Activated naive CD8-positive, alpha-beta T cell treated with anti-CD3 and anti-CD28 coated beads, Interleukin-2, amount 50 U/mL, for 16 hours (primary cell): ENCODE measurements at places on chromosomes 13 and 19.

DNA sequence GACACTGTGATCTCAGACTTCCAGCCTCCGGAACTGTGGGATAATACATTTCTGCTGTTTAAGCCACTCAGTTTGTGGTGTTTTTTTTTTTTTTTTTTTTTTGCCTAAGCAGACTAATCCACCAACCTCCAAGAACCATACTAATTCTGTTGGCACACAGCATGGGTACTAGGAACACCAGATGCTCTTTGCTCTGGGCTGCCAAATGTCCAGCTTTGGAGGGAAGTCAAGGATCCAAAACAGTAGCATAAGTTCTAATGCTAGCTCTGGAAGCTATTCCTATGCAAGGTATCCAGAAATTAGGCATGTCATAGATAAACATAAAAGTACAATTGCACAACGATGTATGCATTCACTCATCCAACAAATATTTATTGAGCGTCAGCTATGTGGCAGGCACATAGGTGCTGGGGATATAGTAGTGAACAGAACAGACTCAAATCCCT, 64.5 kb upstream of the WDFY2 start:
- DNase-seq, result no peak

DNA sequence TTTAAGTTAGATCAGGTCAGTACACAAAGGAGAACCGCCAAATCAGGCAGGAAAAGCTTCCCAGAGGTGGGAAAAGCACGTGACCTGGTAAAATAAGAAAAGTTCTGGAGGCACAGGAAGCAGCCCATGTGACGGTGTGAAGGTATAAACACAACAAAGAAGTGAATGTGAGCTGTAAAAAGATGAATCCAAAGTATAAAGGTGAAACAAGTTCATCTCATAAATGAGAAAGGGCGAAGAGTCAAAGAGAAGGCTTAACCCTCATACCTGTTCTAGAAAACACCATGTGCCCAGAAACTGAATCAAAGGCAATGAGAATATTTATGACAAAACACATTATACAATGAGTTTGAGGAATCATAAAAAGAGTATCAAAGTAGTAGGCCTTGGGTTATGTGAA, 47.0 kb downstream of the USP12 start:
- no peak for DNase-seq

- DNase-seq, result no peak
Observed at GRCh38 chr13:103539265-103539664, 473.0 kb upstream of the SLC10A2 start.

DNA sequence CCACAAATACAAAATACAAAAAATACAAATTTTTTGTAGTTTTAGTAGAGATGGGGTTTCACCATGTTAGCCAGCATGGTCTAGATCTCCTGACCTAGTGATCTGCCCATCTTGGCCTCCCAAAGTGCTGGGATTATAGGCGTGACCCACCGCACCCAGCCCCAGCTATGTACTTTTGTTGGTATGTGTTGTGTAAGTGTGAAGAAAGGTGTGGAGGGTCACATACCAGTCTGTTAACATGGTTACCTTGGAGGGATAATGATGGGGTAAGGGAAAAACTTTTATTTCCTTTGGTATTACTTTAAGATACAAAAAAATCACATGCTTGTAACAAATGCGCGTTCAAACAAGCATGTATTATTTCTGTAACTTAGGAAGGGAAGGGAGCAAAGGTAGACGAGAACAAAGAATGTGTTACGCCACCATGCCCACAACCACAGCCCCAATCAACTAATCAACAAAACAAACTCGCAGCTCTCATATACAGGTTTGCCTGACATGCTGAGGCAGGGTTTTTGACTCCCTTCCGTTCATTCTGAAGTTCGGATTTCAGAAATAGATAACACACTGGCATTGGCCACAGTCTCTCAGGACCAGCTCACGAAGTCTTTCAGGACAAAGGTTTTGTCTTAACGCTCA, 13.5 kb upstream of the VWA8 start:
- no peak for DNase-seq

DNA sequence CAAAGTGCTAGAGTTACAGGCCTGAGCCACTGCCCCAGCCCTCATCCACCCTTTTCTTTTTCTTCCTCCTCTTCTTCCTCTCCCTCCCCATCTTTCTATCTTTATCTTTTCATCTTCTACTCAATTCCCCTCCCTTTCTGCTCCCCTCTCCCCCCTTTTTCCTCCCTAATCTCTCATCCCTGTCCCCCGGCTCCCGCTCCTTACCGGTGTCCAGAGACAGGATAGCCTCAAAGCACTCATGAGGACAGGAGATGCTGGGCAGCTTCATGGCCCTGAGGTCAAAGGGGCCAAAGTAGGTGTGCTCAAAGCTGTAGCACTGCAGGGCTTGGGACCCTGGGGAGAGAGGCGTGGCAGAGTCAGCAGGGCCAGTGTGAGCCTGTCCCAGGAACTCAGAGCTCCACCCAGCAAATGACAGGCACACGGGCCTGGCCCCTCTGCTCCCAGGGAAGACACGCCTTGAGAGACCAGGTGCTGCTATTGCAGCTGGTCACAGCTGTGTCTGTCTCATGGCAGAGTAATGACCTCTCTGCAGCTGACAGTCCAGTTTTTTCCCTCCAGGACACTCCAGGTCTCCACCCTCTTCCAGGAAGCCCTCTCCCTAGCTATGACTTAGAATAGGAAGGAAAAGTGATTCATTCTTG, 2.6 kb downstream of the LYPD5 start:
- DNase-seq, result no peak

- DNase-seq, result no peak
Observed at GRCh38 chr19:18349524-18350128, 9.2 kb downstream of the PGPEP1 start.

DNA sequence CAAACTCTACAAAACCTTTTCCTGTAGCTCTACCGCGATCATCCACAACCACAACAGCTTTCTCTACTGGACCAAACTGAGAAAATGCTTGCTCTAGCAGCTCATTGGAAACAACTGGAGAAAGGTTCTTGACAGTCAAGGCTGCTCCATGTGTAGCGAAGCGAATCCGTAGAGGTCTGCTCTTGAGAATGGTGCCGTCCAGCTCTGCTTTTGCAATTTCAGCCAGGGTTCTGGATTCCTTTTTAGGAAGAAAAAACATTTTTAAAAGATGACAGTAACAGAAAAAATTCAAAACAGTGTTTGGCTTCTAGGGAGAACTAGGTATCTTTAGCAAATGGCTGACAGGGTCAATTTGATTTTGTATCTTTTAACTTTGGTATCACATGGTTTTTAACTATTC, 10.4 kb downstream of the PSPC1 start:
- DNase-seq, result no peak

DNA sequence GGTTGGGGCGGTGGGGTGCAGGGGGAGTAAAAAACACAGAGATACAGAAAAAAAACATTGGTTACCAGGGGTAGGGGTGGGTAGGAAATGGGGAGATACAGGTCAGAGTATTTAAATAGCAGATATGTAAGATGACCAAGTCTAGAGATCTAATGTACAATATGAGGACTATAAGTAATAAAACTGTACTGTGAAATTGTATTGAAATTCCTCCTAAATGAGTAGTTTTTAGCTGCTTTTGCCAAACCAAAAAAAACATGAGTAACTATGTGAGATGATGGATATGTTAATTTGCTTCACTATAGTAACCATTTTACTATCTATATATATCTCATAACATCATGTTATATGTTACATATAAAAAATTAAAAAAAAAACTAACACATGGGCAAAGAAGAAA, 29.6 kb downstream of the VWA8 start:
- no peak for DNase-seq

DNA sequence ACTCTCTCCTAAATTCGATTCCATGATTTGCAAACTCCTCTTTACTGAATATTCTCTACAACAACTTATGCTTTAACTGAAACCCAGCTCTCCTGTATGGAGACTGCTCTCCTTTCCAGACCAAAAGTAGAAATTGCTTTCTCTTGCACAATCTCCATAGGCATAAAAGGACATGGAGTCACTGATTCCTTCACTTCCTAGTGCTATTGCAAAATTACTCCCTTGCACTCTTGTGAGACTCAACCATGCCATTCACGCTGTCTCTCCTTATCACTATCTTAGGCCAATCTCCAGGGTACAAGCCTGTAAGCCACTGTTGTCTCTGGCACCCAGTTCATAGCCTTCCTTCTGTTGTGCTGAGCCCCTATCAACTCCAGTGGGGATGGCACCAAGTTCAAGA, 30.6 kb downstream of the SERPINE3 start:
- DNase-seq, result no peak

GRCh38 chr13:83940742-83941141, 58.5 kb upstream of the SLITRK1 start:
- DNase-seq, result no peak

DNA sequence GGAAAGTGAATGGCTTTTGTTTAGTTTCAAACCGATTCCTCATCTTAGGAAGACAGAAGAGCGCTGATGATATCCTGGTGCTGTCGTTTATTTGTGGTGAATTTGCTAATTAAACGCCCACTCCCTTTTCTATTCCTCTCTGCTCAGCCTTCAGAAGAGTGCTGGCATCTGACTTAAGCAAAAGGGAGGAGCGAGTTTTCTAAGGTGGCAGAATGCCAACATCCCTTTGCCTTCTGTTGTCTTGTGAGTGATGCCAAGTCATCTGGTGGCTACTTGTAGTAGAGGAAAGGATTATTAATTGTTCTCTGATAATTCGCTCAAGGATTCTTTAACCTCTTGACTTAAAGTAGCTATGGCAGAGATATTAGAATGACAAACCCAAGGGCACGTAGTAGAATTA, 68.1 kb downstream of the ERCC5 start:
- no peak for DNase-seq

GRCh38 chr19:52638601-52639000, 446 bp upstream of the ZNF83 start:
- DNase-seq, result no peak

DNA sequence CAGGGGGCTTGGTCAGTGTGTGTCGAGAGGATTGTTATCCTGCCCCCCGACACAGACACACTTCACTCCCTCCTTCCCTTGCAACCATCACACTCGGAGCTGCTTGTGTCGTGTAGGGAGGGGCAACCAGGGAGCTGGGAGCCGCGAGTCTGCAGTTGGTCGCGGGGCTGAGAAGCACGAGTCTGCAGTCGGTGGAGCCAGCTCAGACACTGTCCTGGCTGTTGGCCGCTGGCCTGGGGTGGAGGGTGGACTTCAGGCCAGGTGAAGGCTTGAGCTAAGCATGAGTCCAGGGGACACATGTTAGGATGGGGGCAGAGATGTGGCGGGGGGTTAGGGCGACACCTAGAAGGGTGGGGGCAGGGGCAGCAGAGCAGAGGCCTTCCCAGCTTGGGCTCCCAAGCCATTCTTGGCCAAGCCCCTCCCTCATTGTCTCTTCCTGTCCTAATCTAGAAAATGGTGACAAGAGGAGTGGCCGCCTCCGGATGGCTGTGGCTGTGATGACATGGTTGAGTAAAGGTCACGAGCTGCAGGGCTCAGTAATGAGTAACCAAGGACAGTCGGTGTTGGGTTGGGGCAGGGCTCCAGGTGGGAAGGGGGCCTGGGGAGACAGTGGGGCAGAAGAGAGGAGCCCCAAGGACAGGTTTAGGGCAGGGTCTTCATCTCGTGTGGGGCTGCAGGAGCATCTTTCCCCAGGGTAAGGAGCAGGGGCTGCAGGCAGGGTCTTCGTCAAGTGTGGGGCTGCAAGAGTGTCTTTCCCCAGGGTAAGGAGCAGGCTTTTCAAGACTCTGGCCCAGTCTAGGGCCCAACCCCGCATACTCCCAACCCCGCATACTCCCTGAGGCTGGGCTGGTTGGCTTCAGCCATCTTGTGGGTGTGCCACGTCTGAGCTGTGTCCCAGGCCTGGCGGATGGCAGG, 8.6 kb downstream of the PPP5C start:
- no peak for DNase-seq

GRCh38 chr13:104526561-104526960, 1460.3 kb upstream of the SLC10A2 start:
- no peak for DNase-seq
